ENCODE measurements at places on chromosomes 7 and 10. TPM values are rescaled to one million over a fixed set of nuclear protein-coding genes. Genes with fewer than 3 reads are reported as not detected.

Gene NPFFR1
- polyA plus RNA-seq: 0.12 TPM

Gene SPRN
- polyA plus RNA-seq: 3.3 TPM

Gene NMT2
- 37.0 TPM for polyA plus RNA-seq

Gene GNAI1
- polyA plus RNA-seq: 135 TPM

Gene ALOX5
- polyA plus RNA-seq: 5.3 TPM

Gene SVIL
- 43.9 TPM for polyA plus RNA-seq

Gene MRPL43
- polyA plus RNA-seq: 71.4 TPM

Gene PTN
- polyA plus RNA-seq: 111 TPM

Gene FBXL13
- 2.6 TPM for polyA plus RNA-seq

Gene PVRIG
- polyA plus RNA-seq: 8.5 TPM

Gene SPDYE1
- 1.2 TPM for polyA plus RNA-seq

Gene OR13A1
- polyA plus RNA-seq: 0.08 TPM

Gene LARP4B
- polyA plus RNA-seq: 46.3 TPM

Gene RASA4B
- polyA plus RNA-seq: 7.3 TPM

Gene CYP2E1
- 0.67 TPM for polyA plus RNA-seq

Gene SPDYE9
- polyA plus RNA-seq: 1.1 TPM

Gene BEND7
- polyA plus RNA-seq: 39.7 TPM

Gene CCL24
- polyA plus RNA-seq: 2.3 TPM

Gene LIPF
- polyA plus RNA-seq: 0.14 TPM

Gene SPAG6
- 1.4 TPM for polyA plus RNA-seq

Gene OR9A2
- not detected for polyA plus RNA-seq

Gene NPC1L1
- 2.2 TPM for polyA plus RNA-seq

Gene TCAF2
- polyA plus RNA-seq: 3.6 TPM

Gene EIF4EBP2
- polyA plus RNA-seq: 76.3 TPM

Gene AKR1C8
- polyA plus RNA-seq: 0.58 TPM

Gene PTF1A
- 0.34 TPM for polyA plus RNA-seq

Gene HELLS
- 34.1 TPM for polyA plus RNA-seq

All from left renal pelvis (tissue), 4 donors.